Activated naive CD4-positive, alpha-beta T cell treated with anti-CD3 and anti-CD28 coated beads, Interleukin-2, amount 50 U/mL, for 72 hours (primary cell): ENCODE measurements at places on chromosomes 6 and 20.

- DNase-seq, result no peak
These were observed 17.7 kb downstream of the PDSS2 start for GRCh38 chr6:107441682-107442081.

- DNase-seq, result no peak
These were observed 371.9 kb downstream of the ZFAND3 start for GRCh38 chr6:38191418-38191817.

GRCh38 chr20:44734938-44735337, 10.7 kb upstream of the KCNK15 start:
- no peak for DNase-seq

DNA sequence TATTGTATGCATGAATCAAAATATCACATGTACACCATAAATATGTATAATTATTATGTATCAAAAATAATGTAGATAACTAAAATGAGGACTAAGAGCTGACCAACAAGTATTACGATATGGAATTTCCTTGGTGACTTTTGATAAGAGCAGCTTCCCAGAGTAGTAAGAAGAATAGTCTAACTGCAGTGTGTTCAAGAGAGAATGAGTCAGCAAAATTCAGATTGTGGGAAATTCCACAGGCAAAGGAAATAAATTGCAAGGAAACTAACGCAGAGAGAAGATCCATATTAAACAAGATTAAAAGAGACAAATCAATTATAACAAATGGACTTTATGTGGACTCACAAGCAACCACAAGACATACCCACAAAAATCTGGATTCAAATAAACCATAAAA, 26.4 kb downstream of the FRK start:
- DNase-seq, result no peak

DNA sequence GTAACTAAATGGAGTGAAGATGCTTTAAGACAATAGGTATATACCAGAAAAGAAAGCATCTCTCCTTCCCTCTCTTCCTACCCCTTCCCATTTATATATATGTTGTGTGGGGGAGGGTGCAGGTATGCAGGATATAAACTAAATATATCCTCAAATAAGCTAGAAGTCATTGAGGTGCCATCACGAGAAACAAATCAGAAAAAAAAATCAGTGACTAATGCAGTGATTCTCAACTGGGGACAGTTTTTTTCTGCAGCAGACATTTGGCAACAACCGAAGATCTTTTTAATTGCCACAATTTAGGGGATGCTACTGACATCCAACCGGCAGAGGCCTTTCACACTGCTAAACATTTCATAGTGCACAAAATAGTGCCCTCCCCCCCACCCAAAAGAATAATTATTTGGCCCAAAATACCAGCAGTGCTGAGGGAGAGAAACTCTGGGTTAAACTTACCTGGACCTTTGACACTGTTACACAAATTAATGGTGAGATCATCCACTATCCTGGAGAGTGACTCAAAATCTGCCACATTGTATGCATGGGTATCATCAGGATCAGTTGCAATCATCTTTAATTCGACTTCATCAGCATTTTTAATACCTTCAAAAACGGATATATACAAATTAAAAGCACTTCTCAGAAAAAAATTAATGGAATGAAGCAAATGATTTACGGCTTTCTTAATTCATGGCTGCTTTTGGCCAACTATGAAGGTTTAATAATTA, 55.0 kb downstream of the COL12A1 start:
- DNase-seq, result no peak

GRCh38 chr6:135577059-135577538, 79.6 kb upstream of the AHI1 start:
- no peak for DNase-seq

DNA sequence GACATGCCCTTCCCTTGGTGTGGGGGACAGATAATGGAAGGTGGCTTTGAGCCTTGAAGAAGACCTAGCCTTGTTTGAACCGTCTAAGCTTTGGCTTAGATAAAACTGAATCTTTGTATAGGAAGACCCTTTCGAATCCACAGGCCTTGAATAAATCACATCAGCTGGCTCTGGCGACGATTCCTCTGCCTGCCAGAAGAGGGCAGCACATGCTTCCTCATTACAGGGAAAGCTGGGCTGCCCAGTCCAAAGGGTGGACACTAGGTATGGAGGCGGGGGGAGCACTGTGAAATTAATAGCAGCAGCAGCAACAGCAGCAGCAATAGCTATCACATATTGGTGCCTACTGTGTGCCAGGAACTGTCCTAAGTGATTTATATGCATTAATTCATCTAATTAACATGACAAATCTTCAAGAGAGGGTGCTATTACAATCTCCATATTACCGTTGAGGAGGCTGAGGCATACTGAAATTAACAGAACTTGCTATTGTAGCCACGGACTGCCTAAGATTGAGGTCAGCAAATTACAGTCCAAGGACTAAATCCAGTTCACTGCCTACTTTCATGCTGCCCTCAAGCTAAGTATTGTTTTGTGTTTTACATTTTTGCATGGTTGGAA, 85.1 kb downstream of the CLIC5 start:
- no peak for DNase-seq

DNA sequence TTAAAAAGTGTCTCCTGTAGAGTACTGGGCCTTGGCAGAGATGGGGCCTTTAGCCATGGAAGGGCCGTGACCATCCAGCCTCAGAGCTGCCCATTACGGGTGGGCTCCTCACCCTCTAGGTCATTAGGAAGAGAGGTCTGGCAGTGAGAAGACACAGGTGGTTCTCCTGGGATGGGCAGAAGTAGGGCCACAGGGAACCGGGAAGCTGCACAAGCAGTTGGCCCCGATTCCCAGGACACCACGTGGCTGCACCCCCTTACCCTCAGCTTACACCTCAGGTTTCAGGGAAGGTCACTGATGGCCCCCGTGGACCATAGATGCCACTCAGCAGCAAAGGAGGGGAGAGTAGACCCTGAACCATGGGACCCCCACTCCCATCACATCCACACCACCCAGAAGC, 1.6 kb downstream of the RAET1G start:
- DNase-seq, result no peak

DNA sequence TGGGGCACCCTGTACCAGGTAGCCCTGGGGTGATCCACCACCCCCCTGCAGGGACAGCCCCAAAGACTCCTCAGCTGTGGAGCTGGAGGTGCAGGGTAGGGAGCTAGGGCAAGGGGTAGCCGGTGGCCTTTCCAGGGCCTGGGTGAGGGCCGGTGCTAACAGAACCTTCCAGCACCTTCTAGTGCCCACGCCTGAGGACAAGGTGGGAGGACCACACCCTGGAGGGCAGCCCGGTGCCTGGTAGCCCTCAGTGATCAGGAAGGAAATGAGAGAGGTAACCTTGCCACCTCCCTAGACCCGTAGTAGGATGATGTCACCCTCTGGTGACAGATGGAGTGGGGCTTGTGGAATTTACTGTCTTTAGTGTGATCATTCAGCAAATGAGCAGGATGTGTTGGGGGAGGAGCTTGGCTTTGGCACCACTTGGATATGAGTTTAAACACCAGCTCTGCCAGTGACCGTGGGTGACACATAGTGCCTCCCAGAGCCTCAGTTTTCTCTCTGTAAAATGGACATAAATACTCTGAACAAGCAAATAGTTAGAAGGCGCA, 187.7 kb downstream of the NFATC2 start:
- no peak for DNase-seq

DNA sequence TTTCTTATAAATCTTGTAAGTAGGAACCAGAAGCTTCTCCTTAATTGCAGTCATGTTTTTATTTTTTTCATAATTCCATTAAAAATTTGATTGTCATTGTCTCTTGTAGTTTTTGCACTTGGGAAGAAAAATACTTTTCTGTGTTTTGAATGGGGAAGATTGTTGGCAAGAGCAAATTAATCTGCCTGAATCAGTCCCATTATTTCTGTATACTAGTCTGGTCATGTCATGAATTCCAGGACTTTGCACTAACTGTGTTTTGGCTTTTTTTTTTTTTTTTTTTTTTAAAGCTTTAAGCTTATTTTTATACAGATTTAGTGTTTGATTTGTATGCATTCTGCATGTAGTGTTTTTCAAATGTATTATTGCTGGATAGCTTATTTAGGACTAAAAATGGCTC, 47.6 kb downstream of the RALGAPB start:
- DNase-seq, result no peak

- DNase-seq, result no peak
These were observed 13.5 kb downstream of the DEFB132 start for GRCh38 chr20:271069-271468.

DNA sequence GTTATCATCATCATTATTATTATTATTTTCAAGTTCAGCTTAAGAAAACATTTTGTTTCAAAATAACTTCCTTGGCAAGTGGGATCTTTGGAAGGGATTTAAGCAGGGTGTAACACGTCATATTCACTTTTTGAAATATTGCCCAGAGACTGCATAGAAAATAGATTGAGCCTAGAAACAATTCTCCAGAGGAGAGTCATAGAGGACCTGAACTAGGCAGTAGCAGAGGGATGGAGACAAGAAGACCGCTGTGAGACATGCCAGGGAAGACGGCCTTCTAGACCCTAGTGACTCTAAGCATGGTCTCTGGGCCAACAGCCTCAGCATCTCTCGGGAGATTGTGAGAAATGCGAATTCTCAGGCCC, 55.5 kb downstream of the EDN1 start:
- DNase-seq, result no peak

- peak; percentile 69 for DNase-seq
These were observed 763 bp downstream of the C6orf47 start for GRCh38 chr6:31659649-31660380.

- no peak for DNase-seq
These were observed 26.4 kb downstream of the CD40 start for GRCh38 chr20:46144432-46145025.

DNA sequence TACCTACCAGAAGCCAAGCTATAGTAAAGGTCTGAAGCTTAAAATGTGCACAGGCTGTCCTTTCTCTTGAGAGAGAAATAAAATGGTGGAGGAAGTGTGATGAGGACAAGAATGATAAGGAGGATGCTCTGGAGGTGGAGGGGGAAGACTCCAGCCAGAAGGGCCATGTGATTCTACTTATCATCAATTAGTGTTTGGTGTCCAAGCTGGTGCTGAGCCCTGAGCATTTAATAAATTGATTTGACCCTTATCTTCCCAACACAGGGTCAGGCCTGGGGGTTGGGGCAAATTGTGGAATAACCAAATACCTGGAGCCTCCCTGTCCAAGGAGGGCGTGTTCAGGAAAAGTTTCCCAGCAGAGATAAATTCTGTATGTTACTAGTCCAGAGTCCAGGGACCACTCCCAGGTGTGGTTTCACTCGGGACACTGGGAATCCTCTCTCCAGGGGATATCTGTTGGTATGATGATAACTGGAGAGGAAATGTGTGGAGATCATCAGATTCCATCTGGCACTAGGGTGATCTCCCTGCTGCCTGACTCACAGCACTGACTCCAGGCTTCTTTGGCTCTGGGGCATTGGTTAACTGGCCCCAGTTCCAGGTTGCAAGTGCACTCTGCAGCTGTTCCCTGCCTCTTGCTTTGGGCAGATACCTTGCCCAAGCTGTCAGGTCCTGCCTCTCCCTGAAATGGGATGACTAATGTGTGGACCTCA, 3.8 kb upstream of the MYBL2 start:
- DNase-seq, result no peak

GRCh38 chr6:168192195-168192900, 113.3 kb upstream of the FRMD1 start:
- DNase-seq, result no peak

DNA sequence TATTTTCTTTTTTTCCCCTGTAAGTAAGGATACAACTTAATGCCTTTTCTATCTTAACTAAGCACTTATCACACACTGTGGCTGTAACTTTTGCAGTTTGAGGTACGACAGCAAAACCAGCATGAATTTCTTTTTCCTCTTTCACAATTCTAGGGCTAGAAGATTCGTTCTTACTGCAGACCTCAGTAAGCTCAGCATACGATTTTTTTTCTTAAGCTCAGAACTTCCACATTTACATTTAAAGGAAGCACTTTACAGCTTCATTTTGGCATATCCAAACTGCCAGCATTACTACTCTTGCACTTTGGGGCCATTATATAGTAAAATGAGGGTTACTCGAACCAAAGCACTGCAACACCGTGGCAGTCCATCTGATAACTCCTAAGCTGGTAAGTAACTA, 889 bp upstream of the CHMP4B start:
- DNase-seq, result no peak

DNA sequence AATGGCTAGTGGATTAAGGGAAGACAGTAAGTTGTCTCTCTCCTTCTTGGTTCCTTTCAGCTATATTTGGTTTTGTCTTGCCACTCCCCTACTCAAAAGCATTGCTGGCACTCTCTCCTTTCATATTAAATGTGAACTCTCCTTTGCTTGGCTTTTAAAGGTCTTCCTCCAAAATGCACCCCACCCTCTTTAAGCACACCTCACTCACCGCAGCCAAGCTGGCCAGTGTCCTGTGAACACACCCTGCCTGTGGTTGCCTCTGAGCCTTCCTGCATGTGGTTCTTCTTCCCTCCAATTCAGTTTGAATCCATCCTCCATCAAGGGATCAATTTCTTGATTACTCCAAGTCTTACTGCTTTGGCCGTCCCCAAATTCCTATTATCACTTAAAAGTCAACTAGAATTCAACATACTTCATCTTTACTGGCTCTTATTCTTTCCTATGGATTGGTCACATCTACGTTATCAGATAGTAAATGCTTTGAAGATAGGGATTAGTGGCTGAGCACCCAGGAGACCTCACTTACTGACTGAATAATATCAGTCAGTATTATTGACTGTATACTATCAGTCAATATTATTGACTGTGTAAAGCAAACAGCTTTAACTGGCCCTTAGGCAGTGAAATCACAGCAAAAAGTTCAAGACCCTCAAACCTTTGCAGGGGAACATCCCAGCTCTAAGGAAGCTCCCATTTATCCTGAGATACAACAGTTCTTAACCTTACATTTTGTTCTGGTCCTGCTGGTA, 41.6 kb upstream of the SPDEF start:
- DNase-seq, result no peak

GRCh38 chr6:133778414-133779130, 110.3 kb upstream of the TCF21 start:
- DNase-seq, result no peak

- DNase-seq, result no peak
These were observed 358.7 kb downstream of the LMBRD1 start for GRCh38 chr6:69438113-69438512.

GRCh38 chr6:154112181-154112809, 73.3 kb downstream of the OPRM1 start:
- no peak for DNase-seq

- no peak for DNase-seq
These were observed 24.2 kb downstream of the LRRC1 start for GRCh38 chr6:53818858-53819609.

GRCh38 chr20:12941025-12941424, 67.7 kb upstream of the SPTLC3 start:
- DNase-seq, result no peak

GRCh38 chr6:102327697-102328225, 934.3 kb downstream of the GRIK2 start:
- no peak for DNase-seq
